CD4-positive, alpha-beta T cell treated with Interleukin-15 for 1 hour (primary cell): ENCODE measurements at places on chromosomes 12 and 14.

DNA sequence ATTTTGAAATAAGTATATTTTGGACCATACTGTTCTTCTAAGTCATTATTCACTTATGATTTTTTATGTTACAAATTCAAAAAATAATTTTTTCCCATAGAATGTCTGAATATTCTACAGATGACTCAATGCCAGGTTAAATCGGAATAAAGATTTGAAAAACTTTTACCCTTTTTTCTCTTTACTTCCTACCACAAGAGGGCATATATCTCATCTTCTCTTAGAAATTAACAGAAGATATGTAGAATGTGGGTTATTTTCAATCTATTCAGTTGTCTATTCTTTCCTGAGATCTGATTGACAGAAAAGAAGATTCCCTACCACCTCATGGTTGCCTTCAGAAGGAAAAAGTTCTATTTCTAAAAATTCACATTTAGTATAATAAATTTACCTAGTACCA, 53.0 kb upstream of the KITLG start:
- no peak for DNase-seq

GRCh38 chr14:62451221-62451620, 594.0 kb downstream of the KCNH5 start:
- DNase-seq, result no peak

DNA sequence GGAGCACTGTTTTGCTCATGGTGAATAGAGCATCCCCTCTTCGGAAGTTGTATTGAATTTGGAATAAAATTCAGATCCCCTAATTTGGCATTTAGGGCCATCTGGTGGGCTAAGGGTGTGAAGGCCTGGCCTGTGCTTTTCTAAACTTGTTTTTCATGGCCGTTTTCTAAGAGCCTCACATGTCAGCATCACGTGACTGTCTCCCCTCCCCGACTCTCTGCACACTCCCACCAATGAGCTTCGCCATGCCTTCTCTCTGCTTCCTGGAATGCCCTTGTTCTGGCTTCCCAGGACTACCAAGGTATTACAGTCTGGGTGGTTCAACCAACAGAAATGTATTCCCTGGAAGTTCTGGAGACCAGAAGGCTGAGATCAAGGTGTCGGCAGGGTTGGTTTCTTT, 85.3 kb downstream of the PRIMA1 start:
- DNase-seq, result no peak

- DNase-seq, result peak; percentile 65
These were observed 97.3 kb downstream of the ESR2 start for GRCh38 chr14:64196814-64197411.

GRCh38 chr12:15852383-15852782, 29.8 kb upstream of the STRAP start:
- no peak for DNase-seq

- DNase-seq, result no peak
These were observed 44.1 kb downstream of the PSEN1 start for GRCh38 chr14:73180385-73180805.

DNA sequence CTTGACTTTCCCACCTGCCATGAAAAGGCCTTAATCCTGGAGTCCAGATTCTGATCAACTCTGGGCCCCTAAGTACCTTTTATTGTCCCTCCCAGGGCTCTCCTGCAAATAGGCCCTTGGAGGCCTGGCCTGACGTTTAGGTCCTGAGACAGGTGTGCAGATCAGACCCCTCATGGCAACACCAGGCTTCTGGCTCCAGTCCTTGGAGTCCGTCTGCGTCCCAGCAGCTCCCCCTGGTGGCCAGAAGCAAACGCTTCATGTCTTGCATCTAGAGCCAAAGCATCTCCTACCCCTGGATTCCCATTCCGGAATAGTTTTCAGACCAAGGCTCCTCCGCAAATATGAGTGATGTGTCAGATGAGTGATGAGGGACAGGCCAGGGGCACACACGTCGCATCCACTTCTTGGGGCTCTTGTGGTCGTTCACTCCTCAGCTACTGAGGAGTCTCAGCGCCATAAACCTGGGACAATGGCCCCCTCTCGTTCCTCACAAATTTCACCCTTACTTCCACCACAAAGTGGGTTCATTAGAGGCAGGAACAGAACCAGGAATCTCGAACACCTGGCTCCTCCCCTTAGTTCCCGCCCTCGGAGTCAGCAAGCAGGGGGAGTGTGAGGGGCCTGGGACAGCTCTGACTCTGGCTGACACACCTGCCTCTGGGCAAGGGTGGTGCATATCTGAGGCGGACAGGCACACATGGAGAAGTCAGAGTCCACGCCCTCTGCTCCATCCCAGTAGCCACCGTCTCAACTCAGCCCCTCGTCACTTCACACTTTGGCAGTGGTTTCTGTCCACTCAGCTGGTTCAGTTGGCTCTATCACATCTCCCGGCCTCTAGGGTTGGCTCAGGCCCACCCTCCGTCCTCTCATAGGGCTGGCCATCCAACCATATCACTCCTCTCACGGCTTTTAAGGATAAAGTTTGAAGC, 77.9 kb upstream of the PWP1 start:
- peak; percentile 74 for DNase-seq

DNA sequence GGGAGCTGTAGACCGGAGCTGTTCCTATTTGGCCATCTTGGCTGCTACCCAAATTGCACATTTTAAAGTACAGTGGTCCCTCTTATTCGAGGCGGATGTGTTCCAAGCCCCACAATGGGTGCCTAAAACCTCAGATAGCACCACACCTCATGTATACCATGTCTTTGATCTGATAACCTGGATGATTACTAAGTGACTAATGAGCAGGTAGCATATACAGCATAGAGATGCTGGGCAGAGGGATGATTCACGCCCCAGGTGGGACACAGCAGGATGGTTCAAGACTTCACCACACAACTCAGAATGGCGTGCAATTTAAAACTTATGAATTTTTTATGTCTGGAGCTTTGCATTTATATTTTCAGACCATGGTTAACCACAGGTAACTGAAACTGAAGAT, 255.0 kb downstream of the AKAP6 start:
- no peak for DNase-seq

- DNase-seq, result no peak
These were observed 186.5 kb upstream of the LHX5 start for GRCh38 chr12:113658006-113658655.

DNA sequence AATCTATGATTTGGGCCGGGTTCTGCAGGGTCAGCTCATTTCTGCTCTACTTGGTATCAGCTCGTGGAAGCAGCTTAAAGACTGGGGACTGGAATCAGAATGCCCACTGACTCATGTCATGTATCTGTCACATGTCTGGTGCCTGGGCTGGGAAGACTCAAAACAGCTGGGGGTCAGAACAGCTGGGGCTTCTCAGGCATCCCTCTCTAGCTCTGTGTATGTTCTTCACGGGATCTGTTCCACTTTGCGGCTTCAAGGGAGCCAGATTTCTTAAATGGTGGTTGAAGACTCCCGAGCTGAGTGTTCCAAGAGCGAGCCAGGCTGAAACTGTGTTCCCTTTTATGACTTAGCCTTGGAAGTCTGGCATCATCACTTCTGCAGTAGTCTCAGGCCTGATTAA, 11.9 kb downstream of the AEBP2 start:
- DNase-seq, result no peak

- DNase-seq, result no peak
These were observed 979 bp downstream of the DDX54 start for GRCh38 chr12:113184098-113184899.

- DNase-seq, result no peak
These were observed 17.4 kb downstream of the MVK start for GRCh38 chr12:109591041-109591440.

DNA sequence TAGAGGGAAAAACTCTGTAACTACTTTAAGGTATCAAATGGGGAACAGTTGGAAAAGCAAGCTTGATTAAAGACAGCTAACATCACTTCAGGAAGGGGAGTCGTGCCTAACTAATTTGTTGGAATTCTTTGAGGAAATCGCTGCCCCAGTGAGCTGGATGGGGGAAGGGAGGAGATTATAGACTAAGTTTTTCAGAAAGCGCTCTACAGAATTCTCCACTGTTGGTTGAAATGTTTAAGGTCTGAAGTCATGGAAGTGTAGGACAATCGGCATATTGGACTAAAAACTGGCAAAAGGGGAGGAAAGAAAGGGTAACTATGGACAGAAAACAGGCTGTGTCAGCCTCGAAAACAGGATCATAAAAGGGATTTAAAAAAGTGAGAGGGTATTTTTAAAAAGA, 229.9 kb upstream of the HMGA2 start:
- no peak for DNase-seq

DNA sequence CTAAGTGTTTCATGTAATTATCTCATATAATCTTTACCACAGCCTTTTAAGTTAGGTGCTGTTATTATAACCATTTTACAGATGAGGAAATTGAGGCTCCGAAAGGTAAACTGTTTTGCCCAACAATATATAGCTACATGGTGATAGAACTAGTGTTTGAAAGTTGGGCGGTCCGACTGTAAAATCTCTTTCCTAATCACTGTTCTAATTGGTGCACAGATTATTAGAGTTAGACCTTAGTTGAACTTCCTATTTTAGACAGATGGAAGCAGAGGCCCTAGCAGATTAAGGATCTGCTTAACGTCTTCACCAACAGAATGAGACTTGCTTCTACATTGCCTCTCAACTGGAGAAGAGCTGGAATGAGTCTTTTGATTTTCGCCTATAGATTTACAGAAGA, 30.0 kb upstream of the DUSP6 start:
- DNase-seq, result no peak

GRCh38 chr12:17503742-17504141, 586.3 kb downstream of the RERGL start:
- no peak for DNase-seq

GRCh38 chr14:68862954-68863594, 70.2 kb upstream of the ZFP36L1 start:
- peak; percentile 54 for DNase-seq

DNA sequence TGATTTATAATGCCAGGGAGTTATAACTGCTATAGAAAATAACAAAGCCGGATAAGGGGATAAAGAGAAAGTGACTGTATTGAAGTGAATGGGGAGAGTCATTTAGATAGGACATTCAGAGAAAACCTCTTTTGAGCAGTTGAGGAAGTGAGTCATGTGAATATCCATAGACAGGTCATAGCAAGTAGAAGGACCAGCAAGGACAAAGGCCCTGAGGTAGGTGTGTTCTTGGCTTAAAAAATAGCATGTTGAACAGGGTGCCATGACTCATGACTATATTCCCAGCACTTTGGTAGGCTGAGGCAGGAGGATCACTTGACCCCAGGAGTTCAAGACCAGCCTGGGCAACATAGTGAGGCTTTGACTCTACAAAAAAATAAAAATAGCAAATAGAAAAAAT, 51.5 kb upstream of the RAP1B start:
- DNase-seq, result no peak

DNA sequence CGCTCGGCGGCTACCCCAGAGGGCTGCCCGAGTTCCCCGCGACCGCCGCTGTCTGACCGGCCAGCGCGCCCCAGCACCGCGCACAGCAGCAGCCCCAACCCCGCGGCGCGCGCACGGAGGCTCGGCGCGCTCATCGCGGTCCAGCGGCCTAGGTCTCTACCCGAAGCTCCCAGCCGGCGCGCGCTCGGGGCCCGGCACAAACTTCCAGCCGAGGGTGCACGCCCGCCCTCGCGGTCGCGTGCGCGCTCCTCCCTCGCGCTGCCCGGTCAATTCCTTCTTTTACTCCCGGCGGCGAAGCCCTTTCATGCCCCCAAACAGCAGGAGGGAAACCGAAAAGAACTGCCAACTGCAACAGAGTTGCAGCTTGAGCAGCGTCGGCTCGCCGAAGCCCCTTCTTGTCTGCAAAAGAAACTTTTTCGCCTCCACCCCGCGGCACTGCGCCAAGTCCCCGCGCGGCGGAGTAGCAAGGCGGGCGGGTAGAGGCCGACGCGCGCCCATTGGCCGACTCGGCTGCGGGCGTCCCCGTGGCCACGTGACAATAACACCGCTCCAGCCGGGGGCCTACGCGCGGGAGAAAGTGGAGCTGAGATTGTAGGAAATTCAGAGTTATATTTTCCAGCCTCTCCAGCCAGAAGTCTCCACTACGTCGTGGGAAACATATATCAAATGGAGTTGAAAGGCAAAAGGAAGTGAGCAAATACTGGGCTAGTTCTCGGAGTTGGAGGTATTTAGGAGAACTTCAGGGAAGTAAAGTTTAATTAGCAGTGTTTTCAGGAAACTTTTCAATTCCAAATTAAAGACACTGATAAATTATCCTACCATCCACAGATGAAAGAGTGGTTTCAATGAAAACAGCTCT, at the start of gene LRIG3:
LRIG3 (minus strand) TSS at position 403 of the 859 bp plus-strand sequence; CDS start at position 134, 269 bp downstream.
- no peak for DNase-seq

DNA sequence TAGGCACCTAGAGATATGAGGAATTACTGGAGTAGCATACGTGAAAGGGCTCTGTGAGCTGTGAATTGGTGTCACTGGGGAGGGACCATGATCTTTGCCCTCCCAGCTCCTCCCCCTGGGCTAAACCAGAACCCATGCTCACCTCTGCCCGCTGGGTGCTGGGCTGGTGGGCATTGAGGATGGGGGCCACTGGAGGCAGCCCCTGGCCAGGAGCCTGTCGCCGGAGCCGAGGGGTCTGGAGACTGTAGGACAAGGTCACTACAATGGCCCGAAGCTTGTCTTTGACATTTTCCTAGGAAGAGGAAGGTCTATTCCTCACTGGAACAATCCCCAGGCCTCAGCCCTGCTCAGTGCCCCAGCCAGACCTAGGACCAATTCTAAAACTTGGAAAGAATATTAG, 11.6 kb downstream of the ITGA7 start:
- DNase-seq, result no peak

DNA sequence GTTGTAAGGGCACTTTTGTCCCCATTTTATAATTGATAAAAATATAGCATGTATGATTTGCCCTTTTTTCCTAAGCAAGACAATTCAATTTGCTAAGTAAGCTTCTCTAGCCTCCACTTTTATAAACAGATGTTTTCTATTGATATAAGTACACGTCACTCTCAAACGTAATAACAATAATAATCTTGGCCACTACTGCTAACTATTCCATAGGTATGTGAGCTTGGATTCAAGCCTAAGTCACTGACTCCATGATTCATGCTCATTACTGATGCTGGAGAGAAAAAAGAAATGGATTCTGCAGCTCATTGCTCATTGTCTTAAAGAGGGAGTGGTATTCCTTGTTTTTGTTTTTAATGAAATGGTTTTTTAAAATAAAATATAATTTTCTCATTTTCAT, 661.0 kb downstream of the GALC start:
- no peak for DNase-seq

- no peak for DNase-seq
These were observed 7.4 kb downstream of the SRSF9 start for GRCh38 chr12:120462099-120462640.

- DNase-seq, result no peak
These were observed 117.4 kb downstream of the PLEKHA5 start for GRCh38 chr12:19246933-19247332.

GRCh38 chr12:114744691-114745090, 60.7 kb upstream of the TBX3 start:
- DNase-seq, result no peak

- DNase-seq, result no peak
These were observed 16.8 kb upstream of the PPM1A start for GRCh38 chr14:60232185-60232584.

DNA sequence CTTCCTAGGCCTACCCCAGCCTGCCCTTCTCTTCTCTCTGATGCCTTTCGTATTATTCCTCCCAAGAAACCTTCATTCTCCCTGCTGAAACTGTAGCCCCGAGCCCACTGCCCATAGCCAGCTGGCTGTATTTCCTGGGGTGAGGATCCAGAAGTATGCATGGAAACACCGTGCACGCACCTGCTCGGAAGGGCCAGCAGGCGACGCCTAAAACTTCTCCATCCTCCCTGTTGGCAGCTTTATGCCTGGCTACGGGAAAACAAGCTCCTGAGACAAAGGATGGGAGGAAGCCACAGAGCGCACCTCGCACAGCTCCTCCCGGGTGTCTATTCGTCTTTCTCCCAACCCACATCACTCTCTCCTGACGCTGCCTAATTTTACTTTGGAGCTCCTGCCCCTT, 69.0 kb upstream of the CAPRIN2 start:
- no peak for DNase-seq

GRCh38 chr12:67319936-67320335, 50.8 kb downstream of the CAND1 start:
- no peak for DNase-seq
